Hematopoietic multipotent progenitor cell treated with erythropoietin and hydrocortisone succinate and interleukin-3 and kit ligand, for 15 days (in vitro differentiated cells): ENCODE measurements at places on chromosomes 6 and 20.
A peak's percentile ranks its signal among the peaks of the same experiment; 100 is the strongest.

- DNase-seq = no peak
Measured at GRCh38 chr6:156890627-156891314, 113.6 kb downstream of the ARID1B start.

GRCh38 chr6:132768051-132768517 is 10.4 kb upstream of the VNN2 start:
- peak; percentile 42 for DNase-seq

GRCh38 chr6:106186172-106186571 is 100.0 kb downstream of the PRDM1 start:
- no peak for DNase-seq

DNA sequence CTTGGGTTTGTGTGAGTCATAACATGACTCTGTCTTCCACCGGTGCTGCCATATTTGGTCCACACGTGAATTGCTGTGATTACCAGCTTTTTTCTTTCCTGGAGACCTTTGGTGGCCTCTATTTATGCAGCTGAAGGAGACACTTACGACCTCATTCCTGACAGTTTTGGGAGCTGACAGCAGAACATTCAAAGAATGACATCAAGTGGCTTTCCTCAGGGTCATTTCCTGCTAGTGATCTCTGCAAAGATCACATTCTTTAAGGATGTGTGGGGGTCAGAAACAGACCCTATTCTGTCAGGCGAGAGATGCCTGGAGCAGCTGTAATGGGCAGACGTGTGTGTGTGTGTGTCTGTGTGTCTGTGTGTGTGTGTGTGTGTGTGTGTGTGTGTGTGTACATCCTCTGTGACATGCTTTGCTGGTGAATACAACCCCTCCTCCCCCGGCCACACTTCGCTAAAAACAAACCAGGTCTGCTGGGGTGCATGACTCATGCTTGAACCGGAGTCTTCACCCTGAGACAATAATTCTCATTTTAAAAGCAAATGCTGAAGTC is 115.6 kb downstream of the TMEM170B start:
- no peak for DNase-seq

DNA sequence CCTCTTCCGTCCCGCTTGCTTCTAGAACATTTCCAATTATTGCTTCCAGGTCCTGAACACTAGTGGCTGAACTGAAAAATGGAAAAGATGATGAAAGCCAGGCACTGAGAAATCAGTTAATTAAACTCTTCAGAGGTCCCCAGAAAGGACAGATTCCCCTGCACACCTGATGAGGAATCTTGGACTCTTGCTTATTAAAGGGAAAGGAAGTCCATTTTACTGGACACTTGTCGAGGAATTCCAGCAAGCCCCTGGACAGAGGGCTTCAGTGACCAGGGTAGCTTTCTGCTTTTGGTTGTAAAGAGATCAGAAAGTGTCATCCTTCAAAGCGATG is 47.8 kb upstream of the CDYL start:
- DNase-seq = no peak

GRCh38 chr6:142416686-142417085 is 114.9 kb downstream of the ADGRG6 start:
- no peak for DNase-seq
